ENCODE measurements at places on chromosomes 6 and 20.

- no peak for DNase-seq
Observed at GRCh38 chr6:40982917-40983316, 56.1 kb downstream of the UNC5CL start.

DNA sequence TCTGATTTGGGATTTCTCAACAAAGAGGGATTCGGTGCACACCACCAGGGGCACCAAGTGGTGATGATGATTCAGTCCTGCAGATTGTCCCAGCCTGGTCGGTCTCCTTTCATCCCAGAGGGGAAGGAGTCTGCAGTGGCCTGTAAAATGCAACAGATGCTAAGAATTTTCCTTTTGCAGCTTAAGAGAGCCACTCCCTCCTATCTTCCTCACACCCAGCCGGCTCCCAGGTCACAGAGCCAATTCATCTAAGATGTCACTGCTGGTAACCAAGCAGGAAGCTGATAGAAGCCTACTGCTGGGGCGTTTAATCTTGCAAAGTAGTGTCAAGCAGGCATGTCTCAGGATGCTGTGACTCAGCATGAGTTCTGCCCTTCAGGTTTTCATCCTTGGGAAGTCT, 203.8 kb upstream of the LRFN2 start:
- DNase-seq, result no peak

GRCh38 chr6:133396984-133397348, 155.8 kb downstream of the EYA4 start:
- no peak for DNase-seq

DNA sequence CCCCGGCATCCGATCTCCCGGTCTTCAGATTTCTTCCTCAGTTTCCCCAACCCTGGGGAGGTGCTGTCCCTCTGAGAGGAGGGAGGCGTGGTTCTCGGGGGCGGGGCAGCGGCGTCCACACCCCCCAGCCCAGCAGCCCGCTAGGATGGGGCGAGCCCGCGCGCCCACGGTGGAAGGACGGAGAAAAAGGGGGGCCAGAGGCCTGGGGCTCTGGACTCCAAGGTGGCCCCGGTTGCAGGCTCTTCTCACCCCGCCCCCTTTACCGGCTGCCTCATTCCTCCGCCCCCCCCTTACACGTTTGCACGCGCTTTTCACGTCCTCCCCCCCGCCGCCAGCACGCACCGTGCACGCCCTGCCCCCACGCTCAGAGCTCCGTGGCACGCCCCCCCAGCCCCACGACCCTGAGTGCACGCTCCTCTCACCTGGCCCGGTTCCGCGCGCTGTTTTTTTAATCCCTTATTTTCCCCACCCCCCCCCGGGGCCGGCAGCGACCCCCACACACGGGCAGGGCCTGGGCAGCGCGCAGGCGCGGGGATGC, 402 bp downstream of the ZBTB12 start:
- no peak for DNase-seq

DNA sequence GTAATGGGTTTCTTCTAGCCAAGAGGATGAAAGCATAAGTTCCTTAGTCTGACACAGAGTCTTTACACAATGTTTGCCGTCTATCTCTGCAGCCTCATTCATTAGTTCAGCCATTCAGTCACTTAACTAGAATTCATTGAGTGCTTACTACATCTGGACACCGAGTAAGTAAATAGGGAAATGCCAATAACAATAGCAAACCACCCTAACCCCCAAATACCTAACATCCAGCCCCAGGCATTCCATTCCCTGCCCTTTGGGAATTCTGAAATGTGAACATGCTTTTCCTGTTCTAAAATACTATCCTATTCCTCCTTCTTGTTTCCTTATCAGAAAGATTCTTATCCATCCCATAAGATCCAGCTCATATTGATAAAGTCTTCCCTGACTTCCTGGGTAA, 277.6 kb upstream of the RNF217 start:
- DNase-seq, result no peak

GRCh38 chr20:64133951-64134407, 26.6 kb upstream of the NPBWR2 start:
- no peak for DNase-seq

DNA sequence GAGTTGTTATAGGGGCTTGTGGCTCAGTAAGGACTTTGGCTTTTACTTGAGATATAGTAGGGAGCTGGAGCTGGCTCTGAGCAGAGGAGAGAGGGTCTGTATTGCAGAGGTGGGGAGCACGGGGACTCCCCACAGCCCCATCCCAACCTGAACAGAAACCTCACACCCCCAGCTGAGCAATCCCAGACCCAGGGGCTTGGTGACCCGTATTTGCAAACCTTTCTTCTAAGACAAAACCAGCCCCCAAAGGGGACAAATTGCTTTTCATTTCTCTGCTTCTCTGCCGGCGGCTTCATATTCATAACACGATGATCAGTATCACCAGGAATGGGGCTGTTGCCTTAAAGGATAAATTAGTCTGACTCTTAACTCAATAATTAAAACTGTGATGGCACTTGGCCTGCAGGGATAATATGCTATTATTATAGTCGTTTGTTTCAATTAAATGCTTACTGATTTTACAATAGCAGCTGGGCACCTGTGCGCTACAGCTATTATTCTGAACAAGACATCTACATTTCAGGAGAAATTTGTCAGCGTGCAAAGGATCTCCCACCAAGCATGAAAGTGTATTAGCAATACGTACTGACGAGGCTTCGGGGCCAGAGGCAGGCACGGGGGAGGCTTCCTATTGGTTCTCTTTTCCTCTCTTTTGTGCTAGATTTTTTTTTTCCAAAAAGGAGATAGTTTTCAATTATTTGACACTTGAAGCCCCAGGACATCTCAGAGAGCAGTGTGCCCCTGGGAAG, 118.1 kb downstream of the TOX2 start:
- no peak for DNase-seq

GRCh38 chr6:81750681-81751387, 1.6 kb downstream of the TENT5A start:
- DNase-seq, result no peak

Data from BJ (cell line).